Tibial nerve (tissue), 4 donors: ENCODE measurements at places on chromosomes 2 and 18. TPM values are rescaled to one million over a fixed set of nuclear protein-coding genes. Genes with fewer than 3 reads are reported as not detected.

- peaks cover 5% of the 10 kb centered on the region for H3K4me1 ChIP-seq
- DNase-seq = no peak
- H3K4me3 ChIP-seq = no peak overlapping the region
- no peaks in the 10 kb centered on the region for H3K27me3 ChIP-seq
- no peaks in the 10 kb centered on the region for H3K36me3 ChIP-seq
Observed at GRCh38 chr2:190060019-190060418, 2.5 kb downstream of the MSTN start.

- peak overlapping the region; percentile 52 for H3K27ac ChIP-seq
- DNase-seq = no peak
- peaks cover 82% of the 10 kb centered on the region for H3K36me3 ChIP-seq
- H3K4me1 ChIP-seq = peaks cover 24% of the 10 kb centered on the region
Observed at GRCh38 chr2:216478151-216478550, 20.5 kb upstream of the RPL37A start.

- no peak for DNase-seq
- H3K27ac ChIP-seq = no peak overlapping the region
- no peak overlapping the region for H3K4me3 ChIP-seq
- H3K27me3 ChIP-seq = no peaks in the 10 kb centered on the region
Observed at GRCh38 chr2:2016651-2017311, 272.5 kb upstream of the PXDN start.

DSG1 gene
- not detected for total RNA-seq

GPAT2 gene
- 12.4 TPM for total RNA-seq

- no peak for DNase-seq
- H3K27me3 ChIP-seq = no peaks in the 10 kb centered on the region
- H3K27ac ChIP-seq = peak overlapping the region; percentile 3
Observed at GRCh38 chr2:209495855-209496585, 72.2 kb downstream of the MAP2 start.

- peaks cover 41% of the 10 kb centered on the region for H3K4me1 ChIP-seq
- peak overlapping the region; percentile 94 for H3K4me3 ChIP-seq
- no peaks in the 10 kb centered on the region for H3K27me3 ChIP-seq
- peak overlapping the region; percentile 83 for H3K27ac ChIP-seq
Observed at GRCh38 chr2:240584486-240585031, 2.0 kb upstream of the CAPN10 start.

- H3K27me3 ChIP-seq = no peaks in the 10 kb centered on the region
- H3K4me1 ChIP-seq = no peaks in the 10 kb centered on the region
- no peak overlapping the region for H3K4me3 ChIP-seq
- no peak for DNase-seq
- no peak overlapping the region for H3K27ac ChIP-seq
Observed at GRCh38 chr2:30293303-30293921, 62.1 kb downstream of the LBH start.

KCNS3 gene
- total RNA-seq = 9.6 TPM

DNA sequence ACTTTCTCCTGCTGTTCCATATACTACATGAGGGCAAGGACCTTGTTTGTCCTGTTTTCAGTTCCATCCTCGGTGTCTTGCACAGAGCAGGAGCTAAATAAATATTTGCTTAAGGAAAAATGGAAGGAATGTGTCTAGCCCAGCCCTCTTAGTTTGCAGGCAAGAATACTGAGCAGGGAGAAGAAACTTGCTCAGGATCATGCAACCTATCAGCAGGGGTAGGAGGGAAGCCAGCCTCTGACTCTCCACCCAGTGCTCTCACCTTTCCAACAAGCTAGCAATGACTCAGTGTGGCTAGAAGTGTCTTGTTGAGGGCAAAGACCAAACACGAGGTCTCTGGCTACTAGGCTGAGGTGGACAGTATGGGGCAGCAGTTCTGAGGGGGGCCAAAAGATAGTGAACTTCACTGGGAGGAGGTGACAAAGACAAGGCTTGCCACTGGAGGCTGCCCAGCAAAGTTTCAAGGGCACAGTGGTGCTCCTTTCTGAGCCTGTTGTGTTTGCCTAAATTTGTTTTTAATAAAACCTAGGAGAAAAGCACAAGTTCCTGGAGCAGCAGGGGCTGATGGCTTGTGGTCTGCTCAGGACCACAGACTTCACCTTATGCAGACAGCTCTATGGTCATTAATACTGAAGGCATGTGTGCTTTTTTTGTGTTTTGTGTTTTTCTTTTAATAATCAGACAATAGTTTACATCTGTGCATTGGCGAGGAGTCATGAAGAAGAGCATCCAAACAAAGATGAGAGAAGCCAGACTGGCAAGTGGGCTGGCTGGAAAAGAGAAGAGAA is 49.1 kb upstream of the CTAGE1 start:
- H3K36me3 ChIP-seq = no peaks in the 10 kb centered on the region
- no peak overlapping the region for H3K4me3 ChIP-seq
- no peaks in the 10 kb centered on the region for H3K27me3 ChIP-seq

GRCh38 chr2:105039559-105039958 is 1.7 kb downstream of the MRPS9 start:
- no peaks in the 10 kb centered on the region for H3K27me3 ChIP-seq
- no peak for DNase-seq
- peaks cover 28% of the 10 kb centered on the region for H3K4me1 ChIP-seq
- H3K27ac ChIP-seq = no peak overlapping the region
- H3K36me3 ChIP-seq = no peaks in the 10 kb centered on the region
- no peak overlapping the region for H3K4me3 ChIP-seq

TUBA4B gene
- not detected for total RNA-seq

DNA sequence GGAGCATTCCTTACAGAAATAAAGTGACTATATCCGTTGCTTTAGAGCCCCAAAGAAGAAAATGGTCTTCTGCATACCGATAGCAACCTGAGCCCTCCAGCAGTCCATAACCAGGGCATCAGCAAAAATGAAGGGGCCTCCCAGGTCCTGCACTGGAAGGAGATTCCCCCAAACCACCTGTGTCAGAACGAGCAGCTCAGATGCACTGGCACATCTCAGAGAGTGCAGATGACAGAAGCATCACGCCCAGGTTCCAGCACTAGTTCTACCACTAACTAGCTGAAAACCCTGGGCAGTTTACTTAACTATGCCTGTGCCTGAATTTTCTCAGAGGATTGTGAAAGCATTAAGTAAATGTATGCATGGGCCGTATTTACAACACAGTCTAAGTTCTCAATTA is 466.7 kb upstream of the MYT1L start:
- no peaks in the 10 kb centered on the region for H3K36me3 ChIP-seq
- H3K27ac ChIP-seq = no peak overlapping the region
- H3K4me1 ChIP-seq = no peaks in the 10 kb centered on the region
- no peak overlapping the region for H3K4me3 ChIP-seq

- H3K4me3 ChIP-seq = no peak overlapping the region
- no peaks in the 10 kb centered on the region for H3K4me1 ChIP-seq
- DNase-seq = no peak
- H3K27ac ChIP-seq = no peak overlapping the region
- H3K27me3 ChIP-seq = no peaks in the 10 kb centered on the region
Observed at GRCh38 chr18:8982416-8983183, 119.9 kb upstream of the NDUFV2 start.

GRCh38 chr18:35311496-35311895 is 21.5 kb upstream of the ZSCAN30 start:
- H3K4me1 ChIP-seq = no peaks in the 10 kb centered on the region
- DNase-seq = no peak
- no peak overlapping the region for H3K4me3 ChIP-seq
- H3K36me3 ChIP-seq = peaks cover 4% of the 10 kb centered on the region
- no peaks in the 10 kb centered on the region for H3K27me3 ChIP-seq
- no peak overlapping the region for H3K27ac ChIP-seq

CAPN14 gene
- total RNA-seq = not detected

CRYBA2 gene
- total RNA-seq = not detected

DNA sequence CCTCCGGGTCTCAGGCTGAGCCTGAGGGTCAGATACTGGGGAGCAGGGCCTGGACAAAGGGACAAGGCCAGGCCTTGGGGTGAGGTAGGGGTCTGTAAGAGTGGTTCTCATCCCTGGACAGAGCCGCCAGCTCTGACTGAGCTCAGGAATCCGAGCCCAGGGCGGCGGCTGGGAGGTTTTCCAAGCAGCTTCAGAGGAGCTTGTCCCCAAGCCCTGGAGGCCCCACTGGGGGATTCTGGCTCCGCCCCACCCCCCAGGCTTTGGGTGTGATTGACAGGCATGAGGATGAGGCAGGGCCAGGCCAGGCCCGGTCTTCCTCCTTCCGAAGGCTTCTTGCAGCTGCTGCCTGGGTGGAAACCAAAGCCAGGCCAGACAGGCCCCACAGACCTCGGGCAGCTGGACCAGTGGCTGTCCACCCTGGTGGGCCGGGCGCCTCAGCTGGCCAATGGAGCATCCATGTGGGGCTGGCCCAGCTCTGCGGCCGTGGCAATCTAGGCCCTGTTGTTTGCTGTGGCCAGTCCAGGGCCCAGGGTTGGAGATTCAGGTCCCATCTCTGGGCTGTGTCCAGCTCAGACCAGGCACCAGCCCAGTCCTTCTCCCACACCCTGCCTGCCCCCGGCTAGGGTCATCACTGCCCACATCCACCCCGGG is 23.1 kb upstream of the GPC1 start:
- H3K27me3 ChIP-seq = no peaks in the 10 kb centered on the region
- DNase-seq = peak; percentile 12
- H3K4me3 ChIP-seq = no peak overlapping the region
- no peak overlapping the region for H3K27ac ChIP-seq
- H3K4me1 ChIP-seq = no peaks in the 10 kb centered on the region
- no peaks in the 10 kb centered on the region for H3K36me3 ChIP-seq

DNA sequence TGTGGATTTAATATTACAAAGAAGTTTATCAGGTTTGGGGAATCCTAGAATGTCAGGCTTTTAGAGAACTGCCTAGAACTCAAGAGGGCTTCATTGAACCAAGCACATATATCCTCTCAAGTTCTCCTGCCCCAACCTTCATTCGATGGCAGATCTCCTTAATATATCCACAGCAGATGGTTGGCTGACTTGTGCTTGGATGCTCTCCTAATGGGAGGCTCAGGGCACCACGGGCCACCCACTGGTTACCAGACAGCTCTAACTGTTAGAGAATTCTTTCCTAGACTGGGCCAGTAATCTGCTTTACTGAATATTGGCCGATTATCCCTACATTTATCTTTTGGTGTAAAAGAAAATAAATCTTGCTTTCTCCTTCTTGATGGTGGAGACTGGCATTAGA is 87.2 kb upstream of the ATP8B1 start:
- H3K27me3 ChIP-seq = no peaks in the 10 kb centered on the region
- H3K4me1 ChIP-seq = no peaks in the 10 kb centered on the region
- no peak overlapping the region for H3K27ac ChIP-seq
- H3K4me3 ChIP-seq = no peak overlapping the region
- H3K36me3 ChIP-seq = no peaks in the 10 kb centered on the region

- H3K4me1 ChIP-seq = no peaks in the 10 kb centered on the region
- DNase-seq = no peak
- no peaks in the 10 kb centered on the region for H3K27me3 ChIP-seq
- H3K36me3 ChIP-seq = no peaks in the 10 kb centered on the region
- H3K27ac ChIP-seq = no peak overlapping the region
Observed at GRCh38 chr2:180823546-180824141, 156.8 kb upstream of the UBE2E3 start.

GBX2 gene
- not detected for total RNA-seq

PSMD14 gene
- total RNA-seq = 24.3 TPM

- no peak for DNase-seq
- no peaks in the 10 kb centered on the region for H3K36me3 ChIP-seq
- H3K4me3 ChIP-seq = no peak overlapping the region
Observed at GRCh38 chr2:68225119-68225632, 27.2 kb downstream of the PPP3R1 start.

DNA sequence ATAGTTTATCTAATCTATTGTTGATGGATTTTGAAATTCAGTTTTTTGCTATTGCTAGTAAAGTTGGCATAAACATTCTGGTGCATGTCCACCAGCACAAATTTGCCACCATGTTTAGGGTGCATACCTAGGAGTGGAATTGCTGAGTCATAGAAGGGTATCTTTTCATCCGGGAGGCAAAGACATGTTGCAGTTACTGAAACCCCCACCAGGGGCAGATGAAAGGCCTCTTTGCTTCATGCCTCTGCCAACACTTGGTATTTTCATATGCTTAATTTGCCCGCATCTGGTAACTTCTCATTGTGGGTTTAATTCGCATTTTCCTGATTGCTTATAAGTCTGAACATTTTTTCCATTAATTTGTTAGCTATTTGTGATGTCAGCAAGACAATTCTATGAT is 8.2 kb downstream of the DCC start:
- no peak overlapping the region for H3K27ac ChIP-seq
- no peak overlapping the region for H3K4me3 ChIP-seq
- H3K27me3 ChIP-seq = no peaks in the 10 kb centered on the region
- no peak for DNase-seq
- no peaks in the 10 kb centered on the region for H3K36me3 ChIP-seq

DNA sequence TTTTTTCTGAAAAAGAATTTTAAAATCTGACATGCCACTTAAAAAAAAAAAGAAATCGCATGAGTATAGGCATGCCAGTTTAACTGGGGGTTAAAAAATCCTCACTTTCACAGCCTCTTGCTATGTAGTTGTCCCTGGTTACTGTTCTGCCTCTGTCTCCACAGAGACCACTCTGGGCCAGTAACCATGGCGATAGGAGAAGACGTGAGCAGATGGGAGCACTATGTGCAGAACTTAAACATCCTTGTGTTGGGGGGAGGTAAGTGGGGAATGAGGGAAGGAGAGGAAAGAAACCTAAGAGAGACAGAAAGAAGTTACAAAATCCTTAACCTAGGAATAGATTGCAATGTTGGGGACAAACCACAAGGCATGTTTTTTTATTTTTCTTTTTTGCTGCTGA is 75.9 kb upstream of the CYRIA start:
- no peak for DNase-seq
- H3K4me3 ChIP-seq = no peak overlapping the region
- H3K36me3 ChIP-seq = no peaks in the 10 kb centered on the region
- H3K4me1 ChIP-seq = no peaks in the 10 kb centered on the region
- H3K27ac ChIP-seq = no peak overlapping the region
